ENCODE measurements at places on chromosomes 4 and X.

- no peak for DNase-seq
These were observed 955.2 kb downstream of the FSTL5 start for GRCh38 chr4:161208564-161208963.

DNA sequence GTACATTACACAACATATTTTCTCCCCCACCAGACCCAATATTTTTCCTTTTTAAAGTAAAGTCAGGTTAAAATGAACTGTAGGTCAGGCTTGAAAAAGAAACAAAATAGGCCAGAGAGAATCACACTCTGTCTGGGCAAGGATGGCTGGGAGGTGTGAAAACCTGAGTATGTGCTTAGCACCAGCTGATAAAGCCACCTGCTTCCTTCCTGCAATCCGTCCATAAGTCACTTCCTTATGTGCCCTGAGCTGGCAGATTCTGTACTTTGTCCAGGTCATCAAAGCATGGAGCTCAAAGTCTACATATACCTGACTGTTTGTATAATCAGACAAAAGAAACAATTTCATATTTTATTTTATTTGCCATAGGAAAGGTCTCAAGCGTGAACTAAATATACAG, 37.7 kb downstream of the ANTXR2 start:
- no peak for DNase-seq

GRCh38 chr4:185254434-185254833, 45.0 kb downstream of the SNX25 start:
- no peak for DNase-seq

- no peak for DNase-seq
These were observed 56.0 kb upstream of the MID1 start for GRCh38 chrX:10676235-10676957.

GRCh38 chr4:88107406-88108107, 50.9 kb downstream of the ABCG2 start:
- DNase-seq = no peak

- DNase-seq = no peak
These were observed 174.5 kb downstream of the DCLK2 start for GRCh38 chr4:150252741-150253140.

DNA sequence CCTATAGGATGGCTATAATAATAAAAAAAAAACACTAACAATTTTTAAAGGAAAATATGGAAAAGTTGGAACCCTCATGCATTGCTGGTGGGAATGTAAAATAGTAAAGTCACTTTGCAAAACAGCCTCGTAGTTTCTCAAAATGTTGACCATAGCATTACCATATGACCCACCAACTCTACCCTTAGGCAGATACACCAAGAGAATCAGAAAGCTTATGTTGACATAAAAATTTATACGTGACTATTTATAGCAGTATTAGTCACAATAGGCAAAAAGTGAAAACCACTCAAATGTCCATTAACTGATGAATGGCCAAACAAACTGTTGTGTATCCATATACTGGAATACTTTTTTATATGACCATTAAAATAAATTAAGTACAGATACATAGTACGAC, 19.8 kb upstream of the FAM241A start:
- DNase-seq = no peak

- DNase-seq = no peak
These were observed 98.8 kb upstream of the STOX2 start for GRCh38 chr4:183806341-183806740.

DNA sequence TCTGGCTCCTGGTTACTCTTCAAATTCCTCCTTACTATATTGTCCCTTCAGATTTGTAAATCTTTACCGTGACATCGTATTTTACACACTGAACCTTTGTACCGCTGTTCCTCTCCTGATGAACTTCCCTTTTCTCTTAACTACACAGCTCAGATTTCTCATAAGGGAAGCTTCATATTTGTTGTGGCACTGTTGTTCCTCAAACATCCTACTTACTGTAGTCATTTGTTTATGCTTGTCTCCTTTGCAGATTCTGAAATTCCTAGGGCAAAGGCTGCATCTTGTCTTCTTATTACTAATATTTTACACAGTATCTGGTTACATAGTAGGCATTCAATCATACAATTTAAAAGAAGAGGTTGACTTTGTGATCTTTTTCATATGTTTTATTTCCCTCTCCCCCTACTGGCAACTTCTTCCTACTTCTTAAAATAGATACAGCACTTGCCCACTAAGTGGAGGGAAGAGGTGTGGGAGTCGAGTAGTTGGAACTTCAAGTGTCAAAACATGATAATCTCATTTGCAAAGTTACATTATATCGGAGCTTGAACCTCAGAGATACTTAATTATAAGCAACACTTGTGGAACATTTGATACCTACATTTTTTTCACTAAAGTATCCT, 50.0 kb downstream of the TET2 start:
- no peak for DNase-seq

DNA sequence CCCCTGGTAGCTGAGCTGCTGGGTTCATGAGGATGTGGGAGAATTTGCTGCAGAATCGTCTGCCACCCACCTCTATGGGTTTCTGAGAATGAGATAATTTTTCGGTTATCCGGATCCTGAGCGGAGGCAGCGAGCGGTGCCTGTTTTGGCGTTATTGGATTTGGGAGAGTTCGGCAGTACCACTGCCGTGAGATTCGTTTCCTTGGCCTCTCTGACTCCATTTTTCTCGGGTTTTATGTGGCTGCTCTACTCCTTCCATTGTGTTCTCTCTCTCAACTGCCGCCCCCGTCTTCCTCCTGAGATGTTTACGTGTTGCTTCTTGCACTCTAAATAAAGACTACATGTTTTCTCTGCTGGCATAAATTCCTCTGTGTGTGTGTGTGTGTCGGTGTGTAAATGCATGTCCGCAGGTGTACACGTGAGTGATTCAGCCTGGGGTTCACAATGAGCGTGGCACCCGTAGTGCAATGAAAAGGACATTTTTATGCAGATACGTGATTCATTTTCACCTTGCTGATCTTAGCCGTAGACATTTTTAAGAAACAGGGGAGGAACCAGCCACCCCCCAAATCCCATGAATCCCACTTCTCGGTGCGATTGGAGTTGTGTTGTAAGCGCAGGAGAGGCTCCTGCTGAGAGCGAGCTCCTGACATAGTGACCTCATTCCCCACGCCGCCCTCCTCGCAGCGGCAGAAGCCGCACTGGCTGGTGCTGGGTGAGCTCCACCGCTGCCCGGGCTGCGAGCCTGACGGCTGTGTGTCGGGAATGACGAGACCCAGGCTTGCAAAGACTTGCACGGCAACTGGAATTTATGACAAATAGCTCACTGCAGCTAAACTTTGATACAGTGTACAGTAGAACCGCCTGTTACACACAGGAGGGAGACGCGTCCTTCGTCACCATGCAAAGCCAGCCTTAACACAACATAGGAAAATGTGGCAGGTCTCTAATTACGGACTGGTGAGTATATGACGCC, 82.2 kb downstream of the STOX2 start:
- no peak for DNase-seq

DNA sequence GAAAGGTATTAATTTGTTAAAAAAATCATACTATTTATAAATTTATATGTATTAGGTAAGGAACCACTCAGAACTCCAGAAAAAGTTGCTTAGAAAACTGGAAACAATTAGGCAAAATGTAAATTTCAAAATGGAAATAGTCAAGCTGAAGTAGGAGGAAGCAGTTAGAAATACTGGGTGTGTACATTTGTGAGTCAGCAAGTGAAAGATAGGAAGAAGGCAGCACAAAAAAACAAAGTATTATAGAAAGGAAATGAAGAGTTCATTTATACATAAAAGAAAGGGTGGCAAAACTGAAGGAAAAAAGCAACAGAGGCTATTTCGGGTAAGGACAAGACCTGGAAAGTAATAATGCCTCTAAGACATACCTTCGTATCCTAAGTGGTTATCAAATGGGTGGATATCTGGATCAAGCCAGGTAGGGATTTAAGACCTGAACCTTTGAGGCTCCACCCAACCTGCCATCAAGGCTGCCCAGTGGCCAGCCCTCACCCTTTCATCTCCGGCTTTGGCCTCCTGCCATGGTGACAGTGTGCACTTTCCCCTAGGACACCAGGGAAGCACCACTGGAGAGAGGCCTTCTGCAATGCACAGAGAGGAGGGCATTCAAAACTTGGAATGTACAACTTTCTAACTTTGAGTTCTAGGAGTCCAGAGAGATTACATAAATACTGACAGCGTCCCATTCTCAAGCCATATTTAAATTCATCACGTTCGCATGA, at the start of gene LRRC66:
LRRC66 (minus strand) TSS at position 428 of the 722 bp plus-strand sequence. CDS start 2,750 bp downstream, outside the sequence.
- DNase-seq = no peak

- DNase-seq = no peak
These were observed 172.4 kb upstream of the MXRA5 start for GRCh38 chrX:3518870-3519269.

DNA sequence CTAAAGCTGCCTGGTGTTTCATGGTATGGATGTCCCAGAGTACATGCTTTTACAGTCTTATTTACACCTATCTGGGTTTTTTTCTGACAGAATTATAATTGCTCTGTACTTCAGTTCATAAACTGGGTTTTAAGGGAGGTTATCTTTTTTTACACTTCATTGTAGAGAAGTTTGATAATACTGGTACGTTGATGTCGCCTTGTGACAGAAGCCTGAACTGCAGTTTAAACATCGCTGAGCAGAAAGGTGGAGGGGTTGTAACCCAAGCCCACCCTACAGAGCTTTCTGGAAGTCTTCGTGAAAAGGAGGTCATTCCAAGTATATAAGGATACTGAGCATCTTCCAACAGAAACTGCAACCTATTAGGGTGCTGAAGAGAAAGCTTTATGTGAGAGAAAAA, 46.4 kb downstream of the BEX1 start:
- DNase-seq = no peak

DNA sequence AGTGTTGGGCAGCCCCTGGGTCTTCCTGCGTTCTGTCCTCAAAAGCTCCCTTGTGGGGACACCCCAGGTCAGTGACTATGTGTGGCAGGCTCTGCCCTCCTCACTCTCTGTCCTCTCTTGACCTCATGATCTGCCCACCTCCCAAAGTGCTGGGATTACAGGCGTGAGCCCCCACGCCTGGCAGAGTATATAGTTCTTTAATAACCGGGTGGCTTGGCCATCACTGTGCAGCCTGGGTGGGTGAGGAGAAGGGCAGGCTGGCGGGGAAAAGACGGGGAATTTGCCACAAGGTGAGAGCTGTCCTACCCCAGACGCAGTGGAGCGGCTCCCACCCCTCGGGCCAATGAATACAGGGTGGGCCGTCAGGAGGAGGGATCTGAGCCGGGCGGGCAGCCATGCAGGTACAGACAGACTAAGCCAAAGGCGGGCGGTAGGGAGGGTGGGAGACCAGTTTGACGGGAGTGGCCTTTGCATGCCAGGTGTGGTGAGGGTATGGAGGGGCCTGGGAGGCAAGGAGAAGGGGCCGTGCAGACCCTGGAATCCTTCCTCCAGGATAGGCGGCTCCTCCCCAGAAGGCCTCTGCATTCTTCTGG, 2.5 kb downstream of the SH3BP2 start:
- DNase-seq = no peak

DNA sequence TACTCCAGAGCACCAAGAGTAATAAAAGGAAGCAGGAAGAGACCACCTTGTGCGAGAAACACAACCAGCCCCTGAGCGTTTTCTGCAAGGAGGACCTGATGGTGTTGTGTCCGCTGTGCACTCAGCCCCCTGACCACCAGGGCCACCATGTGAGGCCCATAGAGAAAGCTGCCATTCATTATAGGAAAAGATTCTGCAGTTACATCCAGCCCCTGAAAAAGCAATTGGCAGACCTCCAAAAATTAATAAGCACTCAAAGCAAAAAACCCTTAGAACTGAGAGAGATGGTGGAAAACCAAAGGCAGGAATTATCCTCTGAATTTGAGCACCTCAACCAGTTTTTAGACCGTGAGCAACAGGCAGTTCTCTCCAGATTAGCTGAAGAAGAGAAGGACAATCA, 5.7 kb downstream of the TRIM75 start:
- no peak for DNase-seq

DNA sequence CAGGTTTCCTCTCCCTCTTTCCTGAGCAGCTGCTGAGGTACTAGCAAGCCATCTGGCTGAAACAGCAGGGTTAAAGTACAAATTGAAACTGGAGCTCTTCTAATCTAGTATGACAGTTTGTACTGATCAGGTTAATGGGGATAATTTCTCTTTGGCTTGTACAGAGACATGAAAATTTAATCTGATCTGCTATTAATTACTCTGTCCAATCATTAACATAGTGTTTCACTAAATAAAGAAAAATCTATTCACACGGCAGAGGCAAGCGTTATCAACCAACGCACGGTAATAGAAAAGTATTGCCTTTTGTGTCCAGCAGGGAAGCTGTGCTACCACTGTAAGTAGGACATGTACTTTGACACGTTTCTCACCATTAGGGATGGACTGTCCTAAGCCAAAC, 71.1 kb downstream of the IGSF1 start:
- no peak for DNase-seq

DNA sequence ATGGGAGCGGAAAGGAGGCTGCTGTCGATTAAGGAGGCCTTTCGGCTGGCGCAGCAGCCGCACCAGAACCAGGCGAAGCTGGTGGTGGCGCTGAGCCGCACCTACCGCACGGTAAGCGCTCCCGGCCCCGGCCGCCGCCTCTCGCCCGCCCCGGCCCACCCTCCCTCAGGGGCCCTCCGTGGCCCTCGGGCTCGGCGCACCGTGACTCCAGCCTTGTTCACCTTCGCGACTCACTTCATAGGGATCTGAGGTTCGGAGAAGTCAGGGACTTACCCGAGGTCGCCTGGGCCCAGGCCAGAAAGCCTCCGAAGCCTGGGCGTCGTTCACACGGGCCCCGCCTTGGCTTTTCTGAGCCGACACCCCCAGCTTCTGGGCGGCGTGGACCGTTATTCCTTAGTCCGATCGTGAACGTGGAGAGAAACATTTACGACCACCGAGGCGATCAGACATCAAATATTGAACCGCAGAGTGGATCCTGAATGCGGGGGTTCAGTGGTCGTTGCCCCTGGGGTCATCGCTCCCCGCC, 362 bp downstream of the NCAPG start:
- DNase-seq = no peak

GRCh38 chr4:105414316-105414715, 59.5 kb downstream of the PPA2 start:
- DNase-seq = no peak

DNA sequence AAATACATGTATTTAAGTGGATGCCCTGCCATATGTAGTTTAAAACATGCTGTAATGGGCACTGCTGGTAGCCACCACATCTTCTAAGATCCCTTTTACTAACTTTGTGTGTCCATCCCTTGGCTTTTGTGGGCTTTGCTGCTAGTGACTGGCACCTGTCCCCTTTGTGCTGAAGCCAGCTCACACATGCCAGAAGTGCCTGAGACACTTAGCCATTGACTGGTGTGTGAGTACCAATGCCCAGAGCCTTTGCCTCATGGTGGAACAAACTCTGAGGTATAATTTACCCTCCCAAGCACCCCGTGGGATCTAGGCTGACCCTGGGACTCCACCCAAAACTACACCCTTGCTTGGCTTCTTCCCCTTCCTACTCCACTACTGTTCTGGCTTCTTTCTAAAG, 33.0 kb downstream of the ARHGAP6 start:
- DNase-seq = no peak

DNA sequence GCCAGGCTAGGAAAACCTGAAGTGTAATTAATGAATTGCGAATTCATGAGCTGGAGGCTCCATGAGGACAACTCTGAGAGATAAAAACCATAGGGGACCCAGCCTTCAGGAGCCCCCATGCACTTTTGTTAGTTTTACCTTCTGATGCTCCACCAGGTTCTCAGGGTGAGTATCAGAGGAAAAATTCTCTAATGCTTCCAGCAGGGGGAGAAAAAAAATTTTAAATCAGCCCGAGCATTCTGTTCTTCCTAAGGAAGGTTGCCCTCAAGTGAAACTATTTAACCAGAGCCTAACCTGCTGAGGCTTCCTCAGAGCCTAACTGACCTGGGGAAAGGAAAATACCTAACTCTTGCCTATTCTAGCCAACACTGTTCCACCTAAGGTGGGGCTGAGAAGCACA, 552.6 kb downstream of the PPARGC1A start:
- no peak for DNase-seq

GRCh38 chrX:115174548-115174947, 14.7 kb upstream of the RBMXL3 start:
- DNase-seq = no peak

Data from right renal cortex interstitium (tissue), 3 donors.